ENCODE measurements at places on chromosomes 5 and 9.

- H3K4me3 ChIP-seq = no peak overlapping the region
- no peaks in the 10 kb centered on the region for H3K4me1 ChIP-seq
- H3K36me3 ChIP-seq = no peaks in the 10 kb centered on the region
- no peaks in the 10 kb centered on the region for H3K27me3 ChIP-seq
- DNase-seq = no peak
Observed at GRCh38 chr5:37667430-37667829, 172.4 kb downstream of the GDNF start.

- H3K27me3 ChIP-seq = no peaks in the 10 kb centered on the region
- H3K4me1 ChIP-seq = no peaks in the 10 kb centered on the region
- no peak overlapping the region for H3K27ac ChIP-seq
- DNase-seq = no peak
Observed at GRCh38 chr5:137441476-137441875, 57.6 kb downstream of the SPOCK1 start.

DNA sequence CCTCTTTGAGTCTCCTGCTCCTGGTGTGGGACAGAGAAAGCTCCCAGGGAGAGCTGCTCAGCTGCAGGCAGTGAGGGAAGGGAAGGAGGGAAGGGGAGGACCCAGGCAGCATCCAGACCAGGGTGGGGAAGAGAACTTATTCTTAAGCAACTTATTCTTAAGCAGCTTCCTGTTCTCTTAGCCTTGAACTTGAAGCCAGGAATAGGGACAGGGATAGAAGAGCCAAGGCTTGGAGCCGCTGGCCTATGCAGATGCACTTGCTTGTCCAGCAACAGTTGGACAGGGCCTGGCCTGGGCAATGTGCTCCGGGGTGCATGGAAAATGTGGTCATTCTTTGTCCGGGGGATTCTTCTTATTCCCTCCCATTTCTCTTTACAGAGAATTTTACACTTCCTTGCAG is 31.4 kb upstream of the SPTLC1 start:
- DNase-seq = peak; percentile 43
- H3K27ac ChIP-seq = peak overlapping the region; percentile 87
- no peaks in the 10 kb centered on the region for H3K27me3 ChIP-seq
- H3K4me1 ChIP-seq = no peaks in the 10 kb centered on the region

- H3K4me3 ChIP-seq = no peak overlapping the region
- no peaks in the 10 kb centered on the region for H3K27me3 ChIP-seq
- DNase-seq = no peak
Observed at GRCh38 chr9:134605966-134606357, 35.6 kb upstream of the COL5A1 start.

GRCh38 chr5:53302529-53302928 is 177.9 kb upstream of the FST start:
- H3K4me3 ChIP-seq = no peak overlapping the region
- no peak for DNase-seq
- no peaks in the 10 kb centered on the region for H3K4me1 ChIP-seq
- H3K36me3 ChIP-seq = no peaks in the 10 kb centered on the region
- no peak overlapping the region for H3K27ac ChIP-seq
- H3K27me3 ChIP-seq = no peaks in the 10 kb centered on the region

DNA sequence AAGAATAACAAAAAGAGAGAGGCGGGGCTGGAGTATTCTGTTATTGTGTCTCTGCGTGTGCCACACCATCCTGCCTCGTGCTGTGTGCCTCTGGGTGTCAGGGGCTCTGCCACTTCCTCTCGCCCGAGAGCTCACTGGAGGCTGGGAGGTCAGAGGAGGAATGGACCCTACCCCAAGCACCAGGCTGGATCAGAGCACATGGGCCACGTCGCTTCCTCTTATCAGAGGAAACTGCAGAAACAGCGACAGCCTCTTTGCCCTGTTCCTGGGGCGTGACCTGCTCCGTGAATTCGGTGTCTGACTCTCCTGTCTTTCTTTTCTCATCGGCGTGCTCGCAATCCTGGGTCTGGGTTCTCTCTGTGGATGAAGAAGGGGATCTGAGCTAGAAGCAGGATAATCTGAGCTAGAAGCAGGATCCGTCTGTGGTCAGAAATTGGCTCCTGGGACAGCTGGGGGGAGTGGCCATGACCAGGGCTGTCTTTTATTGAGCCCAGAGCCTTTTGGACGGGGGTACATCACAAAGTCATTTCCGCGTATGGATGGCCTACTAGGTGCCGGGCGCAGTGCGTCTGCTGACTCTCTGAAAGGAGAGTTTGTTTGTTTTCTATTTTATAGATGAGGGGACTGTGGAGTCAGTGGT is 150.3 kb upstream of the COL5A1 start:
- H3K4me1 ChIP-seq = no peaks in the 10 kb centered on the region
- H3K4me3 ChIP-seq = no peak overlapping the region
- no peak for DNase-seq
- no peaks in the 10 kb centered on the region for H3K36me3 ChIP-seq

GRCh38 chr9:27276193-27277030 is 20.5 kb downstream of the EQTN start:
- H3K36me3 ChIP-seq = no peaks in the 10 kb centered on the region
- no peak overlapping the region for H3K27ac ChIP-seq
- H3K4me1 ChIP-seq = no peaks in the 10 kb centered on the region
- DNase-seq = peak; percentile 24
- no peak overlapping the region for H3K4me3 ChIP-seq

DNA sequence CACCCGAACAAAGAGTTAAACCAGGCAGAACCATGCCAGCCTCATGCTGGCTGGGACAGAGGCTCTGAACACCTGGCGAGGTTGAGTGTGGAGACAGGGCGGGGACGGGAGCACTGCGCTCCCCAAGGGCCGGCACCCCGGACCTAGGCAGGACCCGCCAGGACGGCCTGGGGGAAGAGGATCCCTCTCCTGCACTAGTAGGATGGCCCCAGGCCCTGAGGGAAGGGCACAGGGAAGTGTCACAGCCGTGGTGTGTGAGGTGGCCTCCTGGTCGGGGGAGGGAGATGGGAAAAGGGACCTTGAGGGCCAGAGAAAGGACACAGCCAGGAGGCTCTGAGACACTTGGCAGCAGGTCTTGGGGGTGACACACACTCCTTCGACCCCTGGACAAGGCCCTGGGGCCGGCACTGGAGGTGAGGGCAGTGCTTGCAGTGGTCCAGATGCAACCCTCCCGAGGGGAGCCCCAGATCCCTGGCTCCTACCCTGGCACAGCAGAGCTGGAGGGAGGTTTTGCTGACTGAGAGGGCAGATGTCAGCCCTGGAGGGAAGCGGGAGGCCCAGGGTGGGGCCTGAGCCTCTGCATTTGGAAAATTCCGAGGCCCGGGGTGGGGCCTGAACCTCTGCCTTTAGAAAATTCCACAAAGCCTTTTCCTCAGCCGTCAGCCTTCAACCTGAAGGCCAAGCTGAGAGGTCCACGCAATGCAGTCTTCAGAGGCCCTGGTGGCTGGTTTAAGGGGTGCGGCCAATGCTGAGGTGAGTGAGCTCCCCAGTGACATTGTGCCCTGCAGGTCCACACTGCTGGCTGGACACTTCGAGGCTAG is 24.8 kb upstream of the TERT start:
- no peaks in the 10 kb centered on the region for H3K27me3 ChIP-seq
- H3K36me3 ChIP-seq = no peaks in the 10 kb centered on the region
- no peak overlapping the region for H3K4me3 ChIP-seq

DNA sequence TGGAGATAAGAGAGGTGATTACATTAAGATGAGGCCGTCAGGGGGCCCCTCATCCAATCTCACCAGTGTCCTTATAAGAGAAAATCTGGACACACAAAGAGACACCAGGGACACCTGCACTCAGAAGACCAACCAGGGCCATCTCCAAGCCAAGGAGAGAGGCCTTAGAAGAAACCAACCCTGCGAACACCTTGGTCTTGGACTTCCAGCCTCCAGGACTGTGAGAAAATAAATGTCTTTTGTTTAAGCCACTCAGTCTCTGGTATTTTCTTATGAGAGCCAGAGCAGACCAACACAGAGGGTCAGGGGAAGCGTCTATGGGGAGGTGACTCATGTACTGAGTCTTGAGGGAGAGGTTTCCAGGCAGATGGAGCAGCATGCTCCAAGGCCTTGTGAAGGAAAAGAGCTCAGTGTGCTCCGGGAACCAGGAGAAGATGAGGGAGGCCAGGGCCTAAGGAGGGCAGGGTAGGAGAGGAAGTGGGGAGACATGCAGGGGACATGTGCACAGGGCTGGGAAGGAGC is 5.4 kb downstream of the PHYKPL start:
- H3K4me3 ChIP-seq = no peak overlapping the region
- no peaks in the 10 kb centered on the region for H3K27me3 ChIP-seq
- H3K27ac ChIP-seq = no peak overlapping the region
- H3K36me3 ChIP-seq = no peaks in the 10 kb centered on the region
- H3K4me1 ChIP-seq = no peaks in the 10 kb centered on the region

- H3K27me3 ChIP-seq = no peaks in the 10 kb centered on the region
- no peak overlapping the region for H3K27ac ChIP-seq
- peak; percentile 28 for DNase-seq
- H3K4me3 ChIP-seq = no peak overlapping the region
Observed at GRCh38 chr9:132946631-132947295, 2.3 kb upstream of the TSC1 start.

DNA sequence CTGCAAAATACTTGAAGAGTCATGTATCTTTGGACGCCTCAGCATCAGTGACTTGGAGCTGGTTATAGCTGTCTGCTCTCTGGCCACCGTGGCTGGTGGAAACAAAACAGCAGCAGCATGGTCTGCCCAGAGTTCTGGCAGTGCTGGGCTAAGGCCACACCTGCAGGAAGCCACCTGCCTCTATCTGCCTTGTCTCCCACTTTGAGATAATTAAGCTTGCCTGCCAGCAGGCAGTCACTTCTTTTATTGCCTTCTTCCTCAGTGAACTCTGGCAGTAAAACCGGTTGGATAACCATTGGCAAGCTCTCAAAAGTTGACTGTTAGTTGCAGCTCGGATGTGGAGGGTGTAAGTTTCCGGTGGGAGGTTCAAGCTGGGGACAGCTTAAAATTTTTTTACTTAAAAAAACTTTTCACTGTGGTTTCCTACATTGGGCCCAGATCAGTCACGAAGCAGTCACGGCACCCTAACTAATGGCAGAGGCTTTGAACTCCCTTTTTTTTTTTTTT is 4.9 kb downstream of the SMIM3 start:
- peak overlapping the region; percentile 69 for H3K27ac ChIP-seq
- no peaks in the 10 kb centered on the region for H3K27me3 ChIP-seq
- no peak overlapping the region for H3K4me3 ChIP-seq
- no peaks in the 10 kb centered on the region for H3K36me3 ChIP-seq
- no peaks in the 10 kb centered on the region for H3K4me1 ChIP-seq
- peak; percentile 85 for DNase-seq

GRCh38 chr9:124258607-124259157 is 933 bp downstream of the NEK6 start:
- H3K27ac ChIP-seq = peak overlapping the region; percentile 81
- peak overlapping the region; percentile 55 for H3K4me3 ChIP-seq
- H3K27me3 ChIP-seq = no peaks in the 10 kb centered on the region
- peaks cover 3% of the 10 kb centered on the region for H3K4me1 ChIP-seq
- no peak for DNase-seq

- no peaks in the 10 kb centered on the region for H3K36me3 ChIP-seq
- H3K4me3 ChIP-seq = no peak overlapping the region
- DNase-seq = no peak
- no peaks in the 10 kb centered on the region for H3K4me1 ChIP-seq
Observed at GRCh38 chr9:133739408-133740280, 1.5 kb upstream of the SARDH start.

- no peaks in the 10 kb centered on the region for H3K27me3 ChIP-seq
- DNase-seq = no peak
- H3K4me3 ChIP-seq = no peak overlapping the region
- H3K36me3 ChIP-seq = no peaks in the 10 kb centered on the region
Observed at GRCh38 chr9:19998153-19998552, 209.3 kb upstream of the SLC24A2 start.

- H3K36me3 ChIP-seq = no peaks in the 10 kb centered on the region
- H3K27ac ChIP-seq = no peak overlapping the region
- no peaks in the 10 kb centered on the region for H3K4me1 ChIP-seq
- no peak overlapping the region for H3K4me3 ChIP-seq
- no peaks in the 10 kb centered on the region for H3K27me3 ChIP-seq
- DNase-seq = no peak
Observed at GRCh38 chr9:10026443-10026984, 586.3 kb downstream of the PTPRD start.

GRCh38 chr5:140575309-140575708 is 10.7 kb downstream of the SLC35A4 start:
- H3K36me3 ChIP-seq = no peaks in the 10 kb centered on the region
- H3K27me3 ChIP-seq = no peaks in the 10 kb centered on the region
- no peak overlapping the region for H3K27ac ChIP-seq
- H3K4me3 ChIP-seq = no peak overlapping the region

GRCh38 chr9:5976674-5977397 is 38.6 kb downstream of the RANBP6 start:
- no peak overlapping the region for H3K4me3 ChIP-seq
- no peak for DNase-seq
- no peaks in the 10 kb centered on the region for H3K36me3 ChIP-seq
- no peaks in the 10 kb centered on the region for H3K4me1 ChIP-seq
- no peaks in the 10 kb centered on the region for H3K27me3 ChIP-seq
- peak overlapping the region; percentile 19 for H3K27ac ChIP-seq

- no peak overlapping the region for H3K4me3 ChIP-seq
- no peaks in the 10 kb centered on the region for H3K36me3 ChIP-seq
- no peak overlapping the region for H3K27ac ChIP-seq
- DNase-seq = no peak
- H3K27me3 ChIP-seq = no peaks in the 10 kb centered on the region
Observed at GRCh38 chr5:146717951-146718350, 160.6 kb downstream of the PPP2R2B start.

GRCh38 chr5:12354686-12355085 is 450.4 kb upstream of the CTNND2 start:
- H3K4me1 ChIP-seq = no peaks in the 10 kb centered on the region
- H3K27ac ChIP-seq = no peak overlapping the region
- no peaks in the 10 kb centered on the region for H3K36me3 ChIP-seq
- no peaks in the 10 kb centered on the region for H3K27me3 ChIP-seq
- H3K4me3 ChIP-seq = no peak overlapping the region

DNA sequence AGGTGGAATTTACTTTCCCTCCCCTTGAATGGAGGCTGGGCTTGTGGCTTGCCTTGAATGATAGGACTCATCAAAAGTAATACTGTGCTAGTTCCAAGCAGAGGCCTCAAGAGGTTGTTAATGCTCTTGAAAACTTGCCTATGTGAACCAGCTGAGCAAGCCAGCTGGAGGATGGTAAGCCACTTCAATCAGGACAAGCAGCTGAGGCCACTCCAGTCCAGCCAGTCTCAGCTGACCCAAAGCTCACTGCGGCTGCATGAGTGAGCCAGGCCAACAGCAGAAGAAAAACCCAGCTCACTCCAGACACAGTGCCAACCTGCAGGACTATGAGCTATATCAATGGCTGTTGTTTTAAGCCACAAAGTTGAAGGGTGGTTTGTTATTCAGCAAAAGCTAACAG is 182.8 kb downstream of the MCTP1 start:
- H3K4me1 ChIP-seq = no peaks in the 10 kb centered on the region
- no peaks in the 10 kb centered on the region for H3K36me3 ChIP-seq
- no peak for DNase-seq

GRCh38 chr5:145246379-145246778 is 588.8 kb downstream of the PRELID2 start:
- H3K27me3 ChIP-seq = no peaks in the 10 kb centered on the region
- no peaks in the 10 kb centered on the region for H3K36me3 ChIP-seq
- no peak for DNase-seq

GRCh38 chr9:37187713-37188439 is 67.5 kb downstream of the ZCCHC7 start:
- DNase-seq = no peak
- no peak overlapping the region for H3K4me3 ChIP-seq
- H3K4me1 ChIP-seq = peaks cover 3% of the 10 kb centered on the region
- no peak overlapping the region for H3K27ac ChIP-seq
